ENCODE measurements at places on chromosomes 2 and 18.

- DNase-seq = no peak
Observed at GRCh38 chr18:80254971-80255500, 7.7 kb upstream of the PARD6G start.

- no peak for DNase-seq
Observed at GRCh38 chr2:236971131-236971821, 114.4 kb upstream of the COPS8 start.

GRCh38 chr18:47754311-47755101, 176.0 kb downstream of the SMAD2 start:
- DNase-seq = no peak

DNA sequence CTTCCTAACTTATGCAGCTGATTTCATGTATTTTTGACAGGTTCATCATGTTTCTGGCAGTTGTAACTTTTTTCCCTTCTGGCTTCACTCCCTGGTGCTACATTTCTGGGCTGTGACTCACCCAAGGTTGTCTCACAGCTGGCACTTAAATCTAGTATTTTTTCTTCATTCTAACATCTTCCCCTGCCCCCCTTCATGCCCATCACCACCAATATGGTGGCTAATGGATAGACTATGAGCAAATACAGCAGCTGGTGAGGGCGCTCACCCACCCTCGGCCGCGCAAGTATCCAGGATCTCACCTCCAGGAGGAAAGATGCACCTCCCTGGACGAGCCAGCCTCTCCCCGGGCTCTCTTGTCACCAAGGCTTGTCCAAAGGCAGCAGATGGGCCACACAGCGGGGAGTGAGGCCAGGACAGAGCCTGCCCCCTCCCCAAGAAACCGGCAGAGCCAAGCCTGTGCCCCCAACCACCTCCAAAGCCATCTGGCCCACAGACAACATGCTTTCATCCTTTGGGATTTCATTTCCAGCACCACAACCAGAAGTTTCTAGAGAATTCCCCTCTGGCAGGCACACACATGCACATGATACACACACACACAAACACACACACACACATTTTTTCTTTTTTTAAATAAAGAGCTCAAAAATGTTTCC, 39.1 kb downstream of the ATOH8 start:
- no peak for DNase-seq

DNA sequence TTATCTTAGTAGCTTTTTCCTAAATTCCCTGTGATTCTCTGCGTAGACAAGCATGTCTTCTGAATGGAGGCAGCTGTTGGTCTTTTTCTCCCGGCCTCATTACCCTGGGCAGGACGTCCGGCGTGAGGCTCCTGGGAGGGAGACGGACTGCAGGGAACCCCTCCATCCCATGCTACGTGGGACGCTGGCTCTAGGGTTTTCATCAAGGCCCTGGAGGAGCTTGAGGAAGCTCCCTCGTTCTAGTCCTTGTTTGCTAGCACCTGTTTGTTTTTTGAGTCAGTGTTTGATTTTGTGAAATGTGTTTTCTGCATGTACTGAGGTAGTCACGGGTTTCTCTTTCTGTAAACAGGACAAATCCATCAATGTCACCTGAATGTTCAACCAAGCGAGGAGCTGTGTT, 99.3 kb upstream of the TMEM18 start:
- no peak for DNase-seq

DNA sequence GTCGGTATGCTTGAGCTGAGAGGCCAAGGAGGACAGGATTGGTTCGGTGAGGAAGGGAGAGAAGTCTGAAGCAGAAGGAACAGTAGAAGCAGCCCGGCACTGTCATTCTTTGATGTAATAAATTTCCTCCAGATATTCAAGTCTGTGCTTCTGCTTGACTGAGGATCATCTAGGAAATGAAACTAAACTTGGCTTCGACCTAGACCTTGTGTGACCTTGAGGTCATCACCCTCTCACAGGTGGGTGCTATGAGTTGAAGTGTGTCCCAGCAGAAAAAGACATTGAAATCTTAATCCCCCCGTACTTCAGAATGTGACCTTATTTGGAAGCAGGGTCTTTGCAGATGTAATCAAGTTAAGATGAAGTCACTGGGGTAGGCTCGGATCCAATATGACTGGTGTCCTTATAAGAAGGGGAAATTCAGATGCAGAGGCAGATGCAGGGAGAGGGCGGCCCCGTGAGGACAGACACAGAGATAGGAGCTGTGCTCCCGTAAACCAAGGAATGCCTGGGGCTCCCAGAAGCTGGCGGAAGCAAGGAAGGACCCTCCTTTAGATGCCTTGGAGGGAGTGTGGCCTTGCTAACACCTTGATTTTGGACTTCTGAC, 49.0 kb downstream of the PRKCE start:
- no peak for DNase-seq

- no peak for DNase-seq
Observed at GRCh38 chr2:8538931-8539621, 142.8 kb upstream of the ID2 start.

GRCh38 chr2:71597756-71598155, 144.4 kb downstream of the DYSF start:
- DNase-seq = no peak
